GM04503 (cell line): ENCODE measurements at places on chromosomes 5 and 9.

- no peak for DNase-seq
Observed at GRCh38 chr5:108420158-108420557, 38.3 kb upstream of the FBXL17 start.

GRCh38 chr9:137972355-137972987, 94.9 kb downstream of the CACNA1B start:
- DNase-seq: no peak

DNA sequence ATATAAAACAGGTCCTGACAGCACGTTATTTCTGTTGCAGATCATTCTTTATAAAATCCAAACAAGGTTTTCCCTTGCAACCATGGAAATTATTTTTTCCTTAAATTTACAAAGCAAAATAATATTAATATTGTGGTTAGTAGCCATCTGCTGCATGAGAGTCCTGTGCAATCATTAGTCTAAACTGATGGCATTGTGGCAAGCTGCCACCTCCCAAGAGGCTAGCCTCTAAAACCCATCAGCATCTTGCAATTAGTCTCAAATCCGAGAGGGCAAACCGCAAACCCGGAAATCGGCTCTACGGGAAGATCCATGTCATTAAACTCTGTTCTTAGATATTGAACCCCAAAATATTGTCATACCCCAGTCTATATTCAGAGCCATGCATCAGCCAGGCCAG, 11.3 kb upstream of the CDH6 start:
- DNase-seq: no peak

- DNase-seq: peak; percentile 79
Observed at GRCh38 chr9:133054966-133055365, 6.8 kb upstream of the CEL start.

DNA sequence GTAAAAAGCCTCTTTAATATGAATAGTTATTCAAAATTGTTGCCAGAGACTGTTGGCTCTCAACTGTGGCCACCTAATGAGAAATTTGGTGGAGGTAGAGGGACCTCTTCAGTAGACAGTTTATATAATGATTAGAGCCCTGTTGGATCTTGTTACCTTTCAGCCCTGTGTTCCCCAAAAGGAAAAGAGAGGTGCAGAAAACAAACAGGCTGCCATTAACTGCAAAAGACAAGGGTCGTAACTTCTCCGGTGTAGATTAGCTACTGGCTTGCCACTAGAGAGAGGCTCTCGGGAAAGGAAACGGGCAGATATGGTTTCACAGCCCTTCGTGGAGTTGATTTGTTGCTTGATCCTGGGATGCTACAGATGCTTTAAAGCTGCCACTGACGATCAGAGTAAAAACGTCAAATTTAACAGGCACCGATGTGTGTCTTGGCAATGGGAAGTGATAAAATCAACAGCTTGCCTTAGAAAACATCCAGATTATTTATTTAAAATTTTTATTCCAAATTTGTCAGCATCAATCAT, 7.8 kb downstream of the FST start:
- no peak for DNase-seq

GRCh38 chr5:120843390-120843980, 379.4 kb downstream of the PRR16 start:
- no peak for DNase-seq

DNA sequence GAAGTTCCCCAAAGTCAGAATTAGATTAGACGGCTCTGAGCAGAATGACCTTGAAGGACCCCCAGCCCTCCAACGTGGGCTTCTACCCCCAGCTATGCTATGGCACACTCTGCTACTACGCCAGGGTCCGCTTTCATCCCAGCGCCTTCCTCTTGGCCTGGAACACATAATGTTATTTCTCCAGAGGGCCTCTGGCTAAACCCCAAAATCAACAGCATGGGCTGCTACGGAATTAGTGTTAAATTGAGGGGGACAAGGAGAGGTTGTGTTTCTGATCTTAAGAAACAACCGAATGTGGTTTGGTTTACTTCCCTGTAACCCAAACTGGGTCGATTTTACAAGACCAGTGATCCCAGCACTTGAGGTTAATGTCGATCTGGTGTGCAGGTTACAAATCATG, 97.1 kb downstream of the ZNF618 start:
- DNase-seq: no peak

GRCh38 chr9:114278881-114279570, 43.9 kb upstream of the ORM1 start:
- DNase-seq: no peak

DNA sequence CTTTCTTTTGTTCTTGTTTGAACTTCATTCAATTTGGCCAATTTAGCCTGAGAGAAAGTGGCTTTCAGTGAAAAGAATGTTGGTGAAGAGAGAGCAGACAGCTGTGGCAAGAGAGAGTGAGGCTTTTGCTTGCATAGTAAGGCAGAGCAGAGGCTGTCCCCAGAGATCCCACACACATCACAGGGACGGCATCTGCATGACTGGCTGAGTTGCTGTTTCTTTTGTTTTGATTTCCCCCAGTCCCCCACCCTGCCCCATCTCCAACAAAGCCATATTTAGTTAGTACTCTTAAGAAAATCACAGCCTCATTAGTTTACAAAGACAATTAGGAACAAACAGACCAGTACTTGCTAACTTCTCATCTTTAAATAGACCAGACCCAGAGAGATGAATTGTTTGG, 363.9 kb upstream of the SEMA6A start:
- DNase-seq: no peak

GRCh38 chr5:14920121-14920520, 48.5 kb upstream of the ANKH start:
- no peak for DNase-seq

DNA sequence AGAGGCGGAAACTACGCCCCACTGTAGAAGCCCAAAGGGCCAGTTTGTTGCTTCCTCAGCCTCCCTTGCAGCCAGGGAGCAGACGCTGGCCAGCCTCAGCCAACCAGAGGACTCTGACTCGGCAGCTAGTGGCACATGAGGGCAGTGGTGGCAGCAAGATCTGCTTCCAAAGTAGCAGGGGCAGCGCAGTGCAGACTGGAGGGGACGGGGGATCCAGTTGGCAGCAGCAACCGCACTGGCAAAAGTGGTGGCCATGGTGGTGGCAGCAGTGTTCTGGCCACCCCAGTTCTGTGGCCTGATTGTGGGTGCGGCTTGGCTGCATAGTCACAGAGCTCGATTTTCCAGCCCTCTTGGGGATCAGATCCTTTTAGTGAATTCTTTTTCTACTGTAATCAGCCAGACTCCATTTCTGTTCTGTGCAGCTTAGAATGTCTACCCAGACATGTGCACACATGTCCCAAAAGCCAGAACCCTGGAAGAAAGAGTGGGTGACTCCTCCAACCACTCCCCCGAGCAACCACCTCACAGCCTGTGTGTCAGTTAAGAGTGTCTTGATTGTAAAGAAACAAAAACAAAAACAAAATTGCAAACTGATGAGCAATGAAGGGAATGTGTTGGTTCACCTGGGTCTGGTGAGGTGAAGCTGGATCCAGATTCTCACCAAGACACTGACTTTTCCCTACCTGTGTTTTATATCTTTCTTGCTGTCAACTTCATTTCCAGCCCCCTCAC, 11.0 kb upstream of the ZBTB43 start:
- no peak for DNase-seq

DNA sequence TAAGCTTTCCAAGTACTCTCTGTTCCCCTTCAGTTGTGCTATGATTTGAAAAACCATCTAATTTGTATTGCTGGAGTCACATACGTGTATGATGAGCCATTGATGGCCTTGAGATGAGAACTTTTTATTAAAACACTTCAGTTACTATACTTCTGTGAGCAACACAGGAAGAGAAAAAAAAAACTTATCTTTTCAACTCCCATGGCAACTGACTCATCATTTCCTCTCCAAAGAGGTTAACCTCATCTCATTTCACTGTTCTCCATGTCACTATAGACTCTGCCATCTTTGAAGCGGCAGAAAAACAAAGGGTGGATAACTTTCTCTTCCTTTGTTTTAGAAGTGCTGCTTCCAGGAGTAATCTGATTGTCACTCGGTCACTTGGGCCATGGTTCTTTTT, 104.3 kb upstream of the PCSK1 start:
- peak; percentile 14 for DNase-seq

DNA sequence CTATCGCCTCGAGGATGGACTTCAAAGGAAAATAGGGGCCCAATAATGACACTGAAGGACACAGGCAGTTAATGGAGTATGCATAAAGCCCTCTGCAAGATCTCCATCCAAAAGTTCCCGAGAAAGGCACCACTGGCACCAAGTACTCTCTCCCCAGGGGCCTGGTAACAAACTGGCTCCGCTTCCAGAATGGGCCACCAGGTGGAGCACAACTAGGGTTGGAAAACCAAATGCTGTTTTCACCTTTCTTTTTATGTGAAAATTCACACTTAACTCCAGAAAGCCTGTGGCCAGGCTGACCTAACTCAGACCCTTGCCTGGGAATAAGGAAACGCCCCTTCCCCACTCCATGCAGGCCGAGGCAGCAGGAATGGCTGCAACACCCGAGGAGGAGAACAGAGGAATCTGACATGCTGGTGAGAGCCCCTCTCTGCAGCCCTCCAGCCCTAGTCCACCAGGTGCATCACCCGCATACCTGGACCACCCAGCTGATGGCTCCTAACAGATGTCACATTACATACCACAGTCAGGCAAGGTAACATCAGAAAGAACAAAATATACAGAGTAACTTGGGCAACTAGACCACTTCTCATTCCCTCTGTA, 42.8 kb downstream of the CAMSAP1 start:
- DNase-seq: no peak

GRCh38 chr5:1347571-1347970, 2.7 kb upstream of the CLPTM1L start:
- DNase-seq: no peak

GRCh38 chr5:174553556-174553955, 170.8 kb upstream of the MSX2 start:
- DNase-seq: no peak

DNA sequence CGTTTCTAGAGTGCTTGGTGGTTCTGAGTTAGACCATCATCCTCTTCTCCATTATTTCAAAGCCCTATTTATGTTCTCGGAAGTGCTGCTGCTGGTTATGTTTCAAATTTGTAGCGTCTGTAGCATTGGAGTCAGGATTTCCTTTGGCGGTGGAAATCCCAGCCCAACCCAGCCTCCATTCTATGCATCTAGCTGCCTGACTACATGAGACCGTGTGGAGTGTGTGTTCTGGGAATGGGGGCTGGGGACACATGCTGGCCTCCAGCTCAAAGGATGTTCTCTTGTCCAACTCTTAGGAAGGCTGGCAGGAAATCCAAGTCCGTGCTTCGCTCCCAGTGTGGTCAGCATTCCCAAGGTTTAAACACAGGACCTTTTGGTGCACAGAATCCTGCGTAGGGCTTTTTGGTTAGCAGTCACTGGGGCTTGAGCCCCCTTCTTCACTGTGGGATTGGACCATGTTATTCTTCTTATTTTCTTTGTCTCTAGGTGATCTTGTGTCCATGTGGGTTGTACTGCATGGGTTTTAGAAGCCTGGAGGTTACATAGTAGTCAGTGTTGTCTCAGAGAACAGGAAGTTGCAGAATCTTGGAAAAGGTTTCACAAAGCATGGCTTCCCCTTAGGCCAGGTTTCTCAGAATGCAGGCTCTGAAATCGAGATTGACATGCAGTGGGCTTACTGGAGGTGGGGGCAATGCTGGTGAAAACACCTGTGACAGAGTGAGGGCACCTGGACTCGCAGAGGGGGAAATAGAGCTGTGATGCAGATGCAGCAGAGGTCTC, 132.2 kb downstream of the ARHGAP26 start:
- DNase-seq: no peak

DNA sequence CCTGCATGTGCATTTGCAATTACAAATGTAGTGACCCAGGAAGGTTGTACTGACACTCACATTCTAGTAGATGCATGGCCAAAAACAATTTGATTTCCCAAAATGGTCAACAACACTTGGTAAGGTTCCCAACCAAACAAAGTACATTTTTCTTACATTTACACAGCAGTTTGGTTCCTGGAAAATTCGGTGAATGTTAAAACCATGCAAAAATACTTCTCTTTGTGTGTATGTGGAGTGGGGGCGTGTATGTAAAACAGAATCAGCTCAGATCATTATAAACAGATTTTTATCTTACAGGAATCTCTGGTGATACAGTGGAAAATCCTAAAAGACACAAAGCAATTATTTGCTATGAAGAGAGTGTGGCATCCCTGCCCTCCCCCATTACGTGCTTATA, 25.1 kb upstream of the MELK start:
- DNase-seq: no peak

GRCh38 chr5:128341056-128341455, 197.0 kb downstream of the FBN2 start:
- DNase-seq: no peak

DNA sequence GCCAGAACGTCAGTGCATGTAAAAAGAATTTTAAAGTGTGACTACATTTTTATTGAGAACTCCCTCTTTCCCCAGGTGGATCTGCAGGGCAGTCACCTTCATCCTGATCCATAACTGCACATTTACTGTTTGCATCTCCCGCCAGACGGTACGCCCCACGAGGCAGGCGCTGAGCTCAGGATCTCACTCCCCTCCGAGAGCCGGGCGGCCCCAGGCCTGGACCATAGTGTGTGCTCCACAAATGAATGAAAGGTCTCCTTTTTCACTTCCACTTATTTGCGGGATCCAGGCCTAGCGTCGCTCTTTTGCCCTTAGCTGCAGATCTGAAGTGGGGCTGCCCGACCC, 378 bp downstream of the DROSHA start:
- no peak for DNase-seq

- peak; percentile 67 for DNase-seq
Observed at GRCh38 chr5:16957304-16958196, 21.5 kb upstream of the MYO10 start.

DNA sequence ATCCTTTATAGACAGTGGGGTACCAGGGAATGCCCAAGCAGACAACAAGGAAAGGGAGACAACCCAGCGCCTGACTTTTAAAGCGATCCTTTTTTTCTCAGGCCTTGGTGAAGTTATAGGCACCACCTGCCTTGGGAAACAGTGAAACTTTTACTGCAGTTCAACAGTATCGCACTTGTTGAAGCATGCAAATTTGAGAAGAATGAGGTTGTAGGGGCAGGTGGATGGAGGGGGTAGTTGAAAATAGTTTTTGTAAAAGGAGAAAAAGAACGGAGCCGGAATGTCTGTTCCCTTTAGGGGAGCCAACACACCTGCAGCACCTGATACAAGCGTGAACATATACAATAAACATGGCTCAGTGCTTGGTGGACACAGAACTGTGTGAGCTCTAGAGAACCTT, 190.2 kb upstream of the NR3C1 start:
- no peak for DNase-seq

DNA sequence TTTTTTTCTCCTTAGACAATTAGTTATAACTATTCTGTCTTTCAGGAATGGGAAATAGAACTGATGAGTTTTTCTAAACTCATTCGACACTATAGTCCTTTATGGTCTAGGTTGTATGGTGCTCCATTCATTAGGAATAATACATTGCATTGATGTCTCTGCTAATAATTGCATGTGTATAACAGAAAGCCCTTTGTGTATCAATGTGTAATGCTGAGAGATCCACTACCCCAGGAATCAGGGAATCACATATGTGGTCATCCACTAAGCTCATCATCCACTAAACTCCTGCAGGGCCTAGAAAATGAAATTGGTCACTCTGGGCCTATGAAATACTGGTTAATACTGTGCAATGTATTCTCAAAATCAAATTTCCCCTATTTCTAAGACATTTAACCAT, 242.0 kb upstream of the CDH18 start:
- DNase-seq: no peak
